Activated naive CD4-positive, alpha-beta T cell (primary cell): ENCODE measurements at places on chromosomes 4 and X.

DNA sequence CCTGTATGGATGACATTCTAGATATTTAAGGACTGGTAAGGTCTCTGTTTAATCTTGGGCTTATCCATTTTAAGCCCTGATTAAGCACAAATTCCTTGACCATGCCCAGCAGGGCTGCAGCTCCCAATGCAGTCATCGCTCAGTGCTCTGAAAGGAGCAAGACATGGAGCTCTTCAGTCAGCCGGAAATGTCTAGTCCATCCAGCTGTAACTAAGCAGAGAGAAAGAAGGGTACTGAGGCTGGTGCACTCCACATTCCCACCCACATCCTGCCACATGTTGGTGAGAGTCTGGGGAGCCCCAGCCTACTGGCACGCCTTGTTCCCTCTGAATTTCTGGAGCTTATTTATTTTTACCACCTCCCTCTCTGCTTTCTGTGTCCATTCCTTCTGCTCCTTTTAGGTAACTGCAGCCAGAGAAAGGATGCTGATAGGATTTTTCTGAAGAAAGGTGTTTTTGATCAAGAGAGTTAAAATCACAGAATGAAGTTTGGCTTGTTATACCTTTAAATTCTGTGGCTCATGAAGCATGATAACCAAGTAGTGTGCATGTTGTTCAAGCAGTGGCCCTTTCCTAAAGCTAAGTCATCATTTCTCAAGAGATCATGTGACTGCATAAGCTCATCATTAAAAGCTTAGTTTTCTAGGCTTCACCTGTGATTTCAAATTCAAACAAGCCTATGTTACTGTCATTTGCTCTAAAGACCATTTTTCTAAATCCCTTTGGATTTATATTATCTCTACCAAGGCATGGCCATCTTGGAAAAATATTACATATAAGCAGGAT, 74.0 kb downstream of the GALNT7 start:
- no peak for DNase-seq

GRCh38 chrX:133370696-133371275, 44.5 kb downstream of the GPC4 start:
- DNase-seq: no peak

- peak; percentile 15 for DNase-seq
Observed at GRCh38 chr4:8192748-8193738, 6.0 kb upstream of the SH3TC1 start.

GRCh38 chr4:166019441-166020220, 146.6 kb downstream of the TLL1 start:
- DNase-seq: no peak

DNA sequence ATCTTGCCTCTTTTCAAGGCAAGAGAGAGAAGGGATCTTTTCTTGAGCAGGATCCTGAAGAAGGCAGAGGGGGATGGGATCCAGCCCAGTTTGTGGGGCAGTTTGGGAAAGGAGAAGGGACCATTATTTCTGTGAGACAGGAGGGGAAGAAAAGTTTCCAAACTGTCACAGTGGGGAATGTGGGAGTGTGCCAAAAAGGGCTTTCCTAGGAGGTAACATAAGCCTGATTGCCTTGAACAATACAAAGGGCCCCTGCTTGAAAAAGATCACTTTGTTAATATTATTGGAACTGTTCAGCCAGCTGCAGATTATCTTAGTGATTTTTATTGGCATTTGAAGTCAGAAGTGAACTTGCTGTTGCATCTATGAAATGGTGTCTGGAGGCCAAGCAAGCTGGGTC, 55.2 kb downstream of the MTM1 start:
- no peak for DNase-seq

DNA sequence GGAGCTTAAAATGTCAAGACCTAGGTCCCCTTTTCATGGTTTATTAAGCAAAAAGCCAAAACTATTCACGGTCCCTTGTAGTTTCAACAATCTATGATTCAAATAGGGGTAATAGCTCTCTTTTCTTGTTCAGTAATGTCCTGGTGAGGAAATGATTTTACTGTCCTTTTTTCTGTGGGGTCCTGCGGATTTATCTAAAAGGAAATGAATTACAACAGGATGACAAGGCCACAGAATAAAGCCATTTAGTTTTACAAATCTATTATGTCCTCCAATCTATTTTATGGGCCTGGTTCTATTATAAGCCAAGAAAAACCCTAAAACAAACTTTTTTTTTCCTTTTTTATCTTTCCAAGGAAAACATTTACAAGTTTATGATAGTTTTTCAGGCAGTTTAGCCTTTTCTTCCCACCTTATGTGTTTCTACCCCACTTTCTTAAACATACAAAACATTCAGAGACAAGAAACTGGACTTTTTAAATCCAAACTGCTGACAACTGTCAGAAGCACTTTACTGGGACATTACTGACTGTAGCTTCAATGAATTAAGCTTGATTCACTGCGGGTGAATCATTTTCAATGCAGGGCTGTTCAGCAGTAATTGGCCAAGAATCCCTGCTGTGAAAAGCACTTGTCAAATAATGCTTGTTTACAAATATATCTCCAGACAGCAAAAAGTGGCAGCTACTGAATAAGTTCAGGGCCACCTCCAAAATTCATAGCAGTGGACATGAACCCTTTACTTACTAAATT, 4.3 kb downstream of the EPHA5 start:
- DNase-seq: no peak

DNA sequence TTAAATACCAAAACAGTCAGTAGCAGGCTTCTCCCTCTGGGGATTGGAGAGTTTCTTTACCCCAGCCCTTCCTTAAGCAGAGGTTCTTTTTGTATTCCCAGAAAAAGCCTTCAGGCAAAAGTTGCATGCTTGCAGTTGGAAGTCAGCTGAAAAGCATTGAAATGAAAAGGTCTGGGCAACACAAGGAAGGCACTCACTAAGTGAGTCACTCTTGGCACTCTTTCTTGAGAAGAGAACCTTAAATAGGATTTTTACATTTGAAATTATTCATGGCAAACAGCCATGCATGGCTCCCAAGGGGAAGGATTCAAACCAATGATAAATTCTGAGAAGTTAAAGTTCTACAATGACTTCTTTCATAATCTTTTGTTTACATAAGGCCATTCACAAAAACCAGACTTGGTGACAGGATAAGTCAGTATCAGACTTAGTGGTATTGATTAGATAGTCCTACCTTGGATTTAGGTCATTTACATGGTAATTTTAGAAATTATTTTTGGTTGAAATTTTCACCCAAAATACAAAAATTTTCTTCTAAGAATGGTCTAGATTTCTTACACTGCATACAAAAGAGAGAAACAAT, 2068.9 kb downstream of the PCDH7 start:
- DNase-seq: no peak

GRCh38 chr4:37043342-37043741, 201.2 kb upstream of the NWD2 start:
- no peak for DNase-seq

DNA sequence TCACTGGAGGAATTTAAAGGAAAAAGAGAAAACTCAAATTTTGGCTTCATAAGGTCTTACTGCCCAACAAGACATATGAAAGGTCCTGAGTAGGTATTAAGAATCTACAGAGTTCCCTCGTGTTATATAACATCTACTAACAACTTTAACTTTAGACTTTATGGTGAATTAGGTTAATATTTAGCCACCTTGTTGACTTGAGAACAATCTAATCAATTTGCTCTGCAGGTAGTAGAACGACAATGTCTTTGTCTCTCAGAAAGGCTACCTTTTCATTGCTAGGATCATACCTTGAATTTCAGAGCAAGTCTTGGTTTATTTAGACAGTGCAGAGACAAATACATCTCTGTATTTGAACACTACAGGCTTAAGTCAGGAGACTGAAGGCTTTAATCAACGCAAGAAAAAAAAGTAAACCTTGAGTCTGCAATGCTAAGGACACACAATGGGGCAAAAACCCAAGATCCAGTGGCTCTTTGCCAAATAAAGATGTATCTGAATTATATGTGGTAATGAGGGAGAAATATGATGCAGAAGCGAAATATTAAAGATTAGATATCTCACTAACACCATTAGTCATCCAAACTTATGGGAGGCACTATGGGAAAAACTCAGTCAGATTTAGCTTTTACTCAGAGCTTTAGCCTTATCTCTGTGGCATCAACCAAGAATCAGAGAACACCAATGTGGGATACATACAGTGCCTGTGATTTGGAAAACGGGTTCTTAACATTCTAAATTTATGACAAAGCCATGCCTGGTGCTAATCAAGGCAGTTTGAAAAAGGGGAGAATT, 93.6 kb upstream of the FTHL17 start:
- DNase-seq: no peak

- DNase-seq: no peak
Observed at GRCh38 chr4:104967034-104967401, 179.7 kb upstream of the TET2 start.

DNA sequence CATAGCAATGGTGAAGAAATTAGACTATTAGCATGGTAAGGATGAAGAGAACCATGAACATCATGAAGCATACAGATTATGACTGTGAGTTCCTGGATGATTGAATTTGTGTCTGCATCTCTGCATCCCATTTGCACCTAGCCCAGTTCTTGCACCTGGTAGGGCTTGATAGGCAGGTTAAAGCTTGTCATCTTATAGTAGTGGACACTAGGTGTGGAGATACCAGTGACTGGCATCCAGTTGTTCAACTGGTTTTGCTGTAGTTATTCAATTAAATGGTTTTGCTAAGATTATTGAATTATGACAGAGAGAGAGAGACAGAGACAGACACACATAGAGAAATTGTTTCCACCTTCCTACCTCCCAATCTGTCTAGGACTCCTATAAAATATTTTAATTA, 5.0 kb downstream of the ADH7 start:
- DNase-seq: no peak

- DNase-seq: no peak
Observed at GRCh38 chr4:12359420-12359819, 930.7 kb upstream of the HS3ST1 start.

GRCh38 chrX:19729761-19730160, 157.6 kb downstream of the SH3KBP1 start:
- no peak for DNase-seq

- DNase-seq: no peak
Observed at GRCh38 chrX:12548746-12549145, 242.5 kb upstream of the PRPS2 start.

GRCh38 chrX:39613997-39614679, 483.6 kb downstream of the BCOR start:
- DNase-seq: no peak

- DNase-seq: no peak
Observed at GRCh38 chrX:135985973-135986310, 707 bp downstream of the SLC9A6 start.

DNA sequence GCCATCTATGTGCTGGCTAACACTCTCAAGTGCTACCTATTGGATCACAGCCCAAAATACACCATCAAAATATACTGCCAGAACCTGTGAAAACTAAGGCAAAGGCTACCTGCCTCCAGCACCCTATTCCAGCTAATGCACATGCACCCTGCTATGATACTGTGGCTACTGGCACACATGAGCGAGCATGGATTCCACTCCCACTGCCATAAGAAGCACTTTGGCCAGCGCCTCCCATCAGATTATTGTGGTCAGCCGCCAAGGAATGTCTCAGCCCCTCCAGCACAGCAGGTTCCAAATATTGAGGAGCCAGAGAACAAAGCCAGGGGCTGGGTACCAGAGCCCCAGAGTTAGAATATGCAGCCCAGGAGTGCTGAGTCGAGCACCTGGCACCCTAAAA, 32.5 kb upstream of the TMPRSS11F start:
- DNase-seq: no peak

DNA sequence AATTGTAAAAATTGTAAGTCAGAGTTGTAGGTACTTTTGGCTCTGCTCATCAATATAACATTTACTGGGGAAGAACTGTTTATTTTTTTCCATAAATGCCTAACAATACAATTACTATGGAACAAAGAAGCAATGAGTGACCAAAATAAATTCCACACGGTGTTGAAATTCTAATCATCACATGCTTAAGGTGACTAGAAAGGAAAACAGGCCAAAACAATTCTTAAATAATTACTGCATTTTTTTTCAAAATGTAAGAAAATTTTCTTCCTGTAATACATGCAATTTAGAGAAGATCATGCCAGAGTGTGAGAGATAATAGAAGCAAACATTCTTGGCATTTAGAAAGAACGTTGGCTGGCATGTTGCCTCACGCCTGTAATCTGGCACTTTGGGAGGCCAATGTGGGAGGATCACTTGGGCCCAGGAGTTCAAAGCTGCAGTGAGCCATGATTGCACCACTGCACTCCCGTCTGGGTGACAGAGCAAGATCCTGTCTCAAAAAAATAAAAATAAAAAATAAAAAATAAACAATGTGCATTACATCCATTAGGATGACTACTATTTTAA, 22.5 kb downstream of the C4orf46 start:
- no peak for DNase-seq

GRCh38 chr4:182853731-182854330, 63.4 kb downstream of the DCTD start:
- no peak for DNase-seq

DNA sequence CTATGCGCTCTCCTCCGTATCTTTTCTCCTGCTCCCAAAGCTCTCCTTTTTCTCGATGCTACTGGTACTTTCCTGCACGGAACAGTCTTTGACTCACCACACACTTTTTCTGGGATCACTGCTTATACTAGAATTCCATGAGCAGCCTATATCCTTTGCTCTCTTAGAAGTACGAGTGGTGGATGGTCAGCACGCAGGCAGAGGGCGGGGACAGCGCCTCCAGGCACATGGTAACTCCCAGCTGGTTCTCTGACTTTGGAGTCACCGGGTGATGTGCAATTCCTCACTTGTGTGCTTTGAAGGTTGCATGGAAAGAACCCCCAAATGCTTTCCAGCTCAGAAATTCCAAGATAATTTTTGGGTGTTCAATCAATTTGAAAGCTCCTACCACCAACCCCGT, 56.0 kb downstream of the STX18 start:
- no peak for DNase-seq

DNA sequence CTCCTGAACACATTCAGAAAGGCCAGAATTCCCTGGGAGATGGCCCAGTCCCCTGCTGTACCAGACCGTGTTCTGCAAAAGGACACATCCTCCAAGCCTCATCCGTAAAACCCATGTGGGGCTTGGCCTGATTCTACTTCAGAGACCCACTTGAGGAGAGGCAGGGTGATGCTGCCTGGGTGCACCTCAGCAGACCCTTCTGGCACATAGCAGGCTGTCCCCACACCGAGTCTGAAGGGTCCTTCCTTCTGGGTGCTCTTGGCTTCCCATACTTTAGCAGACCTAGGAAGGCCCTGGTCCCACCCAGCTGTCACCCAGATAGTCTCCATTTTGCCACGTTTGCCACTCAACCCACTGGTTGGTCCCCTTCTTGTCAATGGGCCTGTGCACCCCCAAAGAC, 270.1 kb upstream of the AGTR2 start:
- no peak for DNase-seq

GRCh38 chrX:48785540-48786214, 713 bp upstream of the GATA1 start:
- DNase-seq: no peak

DNA sequence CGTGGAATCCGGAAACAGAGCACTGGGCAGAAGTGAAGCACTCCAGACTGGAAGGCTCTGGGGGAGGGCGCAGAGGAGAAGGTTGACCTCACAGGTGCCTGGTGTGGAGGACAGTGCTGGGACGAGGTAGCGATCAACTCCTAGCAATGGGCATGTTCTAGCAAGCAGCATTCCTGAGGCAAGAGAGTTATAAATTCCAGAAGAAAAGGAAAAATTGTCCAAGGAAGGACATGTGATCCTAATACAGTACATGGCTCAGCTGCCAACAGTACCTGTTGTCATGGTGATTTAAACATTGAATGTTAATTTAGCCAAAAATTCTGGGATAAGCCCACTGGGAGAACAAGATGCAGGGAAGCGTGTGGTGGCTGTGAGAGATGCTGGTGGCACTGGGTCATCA, 8.2 kb downstream of the ARHGAP4 start:
- DNase-seq: no peak
